Hematopoietic multipotent progenitor cell treated with erythropoietin and hydrocortisone succinate and interleukin-3 and kit ligand, for 8 days (in vitro differentiated cells): ENCODE measurements at places on chromosomes 2 and 18.

DNA sequence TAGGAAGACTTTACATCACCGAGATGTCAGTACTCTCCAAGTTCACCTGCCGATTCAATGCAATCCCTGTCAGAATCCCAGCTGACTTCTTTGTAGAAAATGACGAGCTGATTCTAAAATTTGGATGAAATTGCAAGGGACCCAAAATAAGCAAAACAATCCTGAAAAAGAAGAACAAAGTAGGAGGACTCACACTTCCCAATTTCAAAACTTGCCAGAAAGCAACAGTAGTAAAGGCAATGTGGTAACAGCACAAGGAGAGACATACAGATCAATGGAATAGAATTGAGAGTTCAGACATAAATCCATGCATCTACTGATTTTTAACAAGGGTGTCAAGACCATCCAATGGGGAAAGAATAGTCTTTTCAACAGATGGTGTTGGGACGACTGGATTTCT, 52.2 kb downstream of the SMAD7 start:
- no peak for DNase-seq

GRCh38 chr2:171807119-171807518, 86.9 kb downstream of the SLC25A12 start:
- DNase-seq, result no peak

DNA sequence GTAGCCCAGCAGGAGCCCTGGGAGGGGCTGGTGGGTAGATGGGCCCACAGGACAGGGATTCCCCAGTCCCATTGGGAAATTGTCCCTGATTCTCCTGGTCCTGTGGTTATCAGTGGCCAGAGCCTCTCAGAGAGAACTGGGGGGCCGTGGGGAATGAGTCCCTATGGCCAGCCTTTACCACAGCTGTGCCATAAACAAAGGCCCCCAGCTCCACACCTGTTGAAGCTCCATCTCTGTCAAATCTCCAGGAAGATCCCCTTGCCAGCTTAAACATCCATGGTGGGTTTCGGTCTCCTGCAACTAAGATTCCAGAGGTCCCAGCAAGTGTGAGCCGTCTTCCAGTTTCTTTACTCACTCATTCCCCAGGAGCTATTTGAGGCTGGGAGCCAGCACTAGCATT, 897.1 kb downstream of the LRRTM4 start:
- DNase-seq, result no peak

GRCh38 chr2:177587371-177587770, 194.8 kb downstream of the AGPS start:
- no peak for DNase-seq
